Activated naive CD8-positive, alpha-beta T cell treated with anti-CD3 and anti-CD28 coated beads, Interleukin-2, amount 50 U/mL, for 16 hours (primary cell): ENCODE measurements at places on chromosomes 1 and 21.

DNA sequence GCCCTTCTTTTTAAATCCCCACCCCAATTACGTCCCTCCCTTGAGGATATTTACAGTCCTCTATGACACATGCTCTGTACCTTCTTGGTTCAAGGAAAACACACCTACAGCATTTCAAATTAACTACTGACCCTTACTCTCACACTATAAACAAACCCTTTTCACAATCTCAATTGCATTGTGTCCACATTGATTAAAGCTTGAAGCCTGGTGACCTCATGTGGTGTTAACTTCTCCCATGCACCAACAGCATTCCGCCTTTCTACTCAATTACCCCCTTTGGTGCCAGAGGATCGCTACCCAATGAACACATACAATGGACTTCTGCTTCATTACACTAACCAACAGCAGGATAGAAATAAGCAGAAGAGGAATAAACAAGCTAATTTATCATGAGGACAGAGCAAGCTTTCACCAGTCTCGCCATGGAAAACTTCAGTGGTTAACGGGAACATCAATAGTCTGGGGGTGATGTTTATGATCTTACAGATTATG lies 15.2 kb downstream of the WLS start:
- DNase-seq: no peak

DNA sequence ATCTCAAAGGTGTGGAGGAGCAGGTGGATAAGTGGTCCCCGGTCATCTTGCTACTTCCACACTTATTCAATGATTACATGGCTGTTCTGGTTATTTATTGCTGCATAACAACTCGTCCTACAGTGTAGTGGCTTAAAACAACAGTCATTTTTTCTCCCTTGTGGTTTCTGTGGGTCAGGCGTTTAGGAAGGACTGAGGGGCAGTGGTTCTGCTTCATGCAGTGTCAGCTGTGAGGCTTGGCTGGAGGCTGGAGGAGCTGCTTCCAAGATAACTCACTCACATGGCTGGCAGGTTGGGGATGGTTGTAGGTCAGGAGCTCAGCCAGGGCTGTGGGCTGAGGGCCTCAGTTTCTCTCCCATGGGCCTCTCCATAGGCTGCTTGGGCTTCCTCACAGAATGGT lies 5.9 kb upstream of the SLC6A17 start:
- no peak for DNase-seq

- DNase-seq: no peak
These were observed 82.5 kb downstream of the C4BPA start for GRCh38 chr1:207186503-207186902.

GRCh38 chr1:54302951-54303843 lies 103.0 kb downstream of the SSBP3 start:
- no peak for DNase-seq

- DNase-seq: no peak
These were observed 46.6 kb upstream of the DUSP10 start for GRCh38 chr1:221788466-221788865.

DNA sequence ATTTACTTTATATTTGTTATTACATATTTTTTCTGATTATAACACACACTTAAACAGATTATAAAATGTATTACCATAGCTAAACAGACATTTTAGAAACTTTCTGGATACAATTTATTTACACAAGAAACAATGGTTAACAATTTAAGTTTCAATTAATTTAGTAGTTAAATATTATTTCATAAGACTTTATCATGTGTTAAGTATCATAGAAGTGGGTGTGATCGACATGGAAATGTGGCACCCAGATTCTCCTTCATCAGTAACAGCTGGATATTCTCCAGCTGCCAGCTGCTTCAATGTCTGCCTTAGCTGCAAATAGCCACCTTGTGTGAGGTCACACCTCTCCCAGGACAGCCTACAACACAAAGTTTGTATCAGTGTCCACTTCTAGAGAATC lies 97.8 kb downstream of the KCNT2 start:
- no peak for DNase-seq

DNA sequence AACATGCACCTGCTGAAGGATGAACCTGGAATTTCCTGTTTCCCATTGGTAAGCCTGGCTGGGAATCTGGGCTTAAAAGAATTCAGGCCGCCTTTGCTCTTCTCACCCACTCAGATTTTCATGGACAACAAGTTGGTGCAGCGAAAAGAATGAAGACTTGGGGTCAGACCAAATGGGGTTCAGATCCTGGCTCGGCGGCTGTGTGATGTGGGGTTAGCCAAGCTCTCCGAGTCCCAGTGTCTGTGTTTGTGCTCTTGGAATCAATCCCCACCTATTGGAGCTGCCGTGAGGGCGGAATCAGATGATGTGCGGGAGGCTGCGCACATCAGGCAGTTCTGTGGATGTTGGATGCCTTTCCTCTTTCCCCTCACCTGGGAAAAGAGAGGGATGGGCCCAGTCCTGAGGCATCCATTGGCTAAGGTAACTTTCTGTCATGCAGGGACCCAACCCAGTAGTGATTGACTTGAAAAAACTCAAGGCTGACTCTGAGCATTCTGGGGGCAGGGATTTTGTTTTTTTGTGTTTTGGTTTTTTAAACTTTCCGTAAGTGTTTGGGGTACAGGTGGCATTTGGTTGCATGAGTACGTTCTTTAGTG lies 228.3 kb downstream of the KAZN start:
- DNase-seq: no peak

DNA sequence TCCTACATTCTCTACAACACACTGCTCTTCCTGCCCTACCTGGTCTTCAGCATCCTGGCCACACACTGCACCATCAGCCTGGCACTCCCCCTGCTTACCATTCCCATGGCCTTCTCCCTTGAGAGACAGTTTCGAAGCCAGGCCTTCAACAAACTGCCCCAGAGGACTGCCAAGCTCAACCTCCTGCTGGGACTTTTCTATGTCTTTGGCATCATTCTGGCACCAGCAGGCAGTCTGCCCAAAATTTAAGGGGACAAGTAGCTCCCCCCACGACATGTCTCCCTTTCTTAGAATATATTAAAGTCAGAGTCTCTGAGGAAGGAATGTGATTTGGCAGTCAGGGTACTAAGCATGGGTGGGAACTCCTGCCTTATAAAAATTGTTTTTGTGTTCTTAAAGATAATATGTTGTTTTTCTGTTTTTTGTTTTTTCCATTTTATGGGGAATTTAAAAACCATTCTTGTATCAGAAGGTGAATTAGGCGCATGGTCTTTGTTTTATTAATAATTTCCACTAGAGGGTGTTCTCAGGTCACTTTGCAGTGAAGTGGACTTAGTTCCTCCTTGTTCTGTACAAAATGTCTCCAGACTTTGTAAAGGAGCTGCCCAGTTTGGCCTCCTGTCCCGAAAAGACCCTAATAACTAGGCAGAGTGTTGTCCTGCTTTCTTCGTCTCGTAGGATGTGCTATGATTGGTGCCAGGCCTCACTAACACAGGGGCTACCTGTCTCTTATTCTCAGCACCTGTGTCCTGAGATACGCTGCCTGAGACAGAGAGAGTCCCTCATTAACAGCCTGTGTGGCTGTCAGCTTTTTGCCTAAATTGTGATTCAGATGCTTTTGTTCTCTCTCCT lies 13.1 kb downstream of the UBIAD1 start:
- no peak for DNase-seq

DNA sequence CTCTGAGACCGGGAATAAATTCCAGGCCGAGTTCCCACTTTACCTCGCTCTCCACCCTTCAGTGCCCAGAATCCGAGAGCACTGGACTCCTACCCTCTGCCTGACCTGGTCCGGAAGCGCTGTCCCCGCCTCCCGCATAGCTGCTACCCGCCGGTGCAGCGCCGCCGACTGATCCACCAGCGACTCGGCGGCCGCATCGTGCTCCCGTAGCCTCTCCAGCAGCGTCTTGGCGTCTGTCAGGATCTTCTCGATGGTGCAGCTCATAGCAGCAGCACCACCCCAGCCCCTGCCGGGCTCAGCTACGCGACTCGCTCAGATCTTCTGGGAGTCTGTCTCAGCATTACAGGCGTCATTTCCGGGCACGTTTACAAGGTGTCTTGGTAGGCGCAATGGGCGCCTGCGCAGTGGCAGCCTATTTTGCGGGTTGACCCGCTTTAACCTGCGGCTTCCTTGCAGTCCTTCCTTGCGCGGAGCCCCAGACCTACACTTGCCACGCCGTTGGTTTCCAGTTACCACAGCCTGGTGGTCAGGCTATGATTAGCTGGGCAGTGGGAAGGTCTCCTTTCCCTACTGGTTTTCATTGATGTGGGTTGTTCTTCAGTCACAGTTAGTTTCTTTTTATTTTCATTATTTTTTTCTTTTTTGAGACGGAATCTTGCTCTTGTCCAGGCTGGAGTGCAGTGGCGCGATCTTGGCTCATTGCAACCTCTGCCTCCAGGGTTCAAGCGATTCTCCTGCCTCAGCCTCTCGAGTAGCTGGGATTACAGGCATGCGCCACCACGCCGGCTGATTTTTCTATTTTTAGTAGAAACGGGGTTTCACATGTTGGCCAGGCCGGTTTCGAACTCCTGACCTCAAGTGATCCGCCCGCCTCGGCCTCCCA lies at the start of gene SIKE1:
Gene SIKE1 (minus strand): TSS at position 342 of the 883 bp plus-strand sequence. CDS start 78 bp downstream, at position 264.
- DNase-seq: peak; percentile 80

GRCh38 chr1:169491845-169492281 lies 6.1 kb upstream of the SLC19A2 start:
- DNase-seq: no peak

DNA sequence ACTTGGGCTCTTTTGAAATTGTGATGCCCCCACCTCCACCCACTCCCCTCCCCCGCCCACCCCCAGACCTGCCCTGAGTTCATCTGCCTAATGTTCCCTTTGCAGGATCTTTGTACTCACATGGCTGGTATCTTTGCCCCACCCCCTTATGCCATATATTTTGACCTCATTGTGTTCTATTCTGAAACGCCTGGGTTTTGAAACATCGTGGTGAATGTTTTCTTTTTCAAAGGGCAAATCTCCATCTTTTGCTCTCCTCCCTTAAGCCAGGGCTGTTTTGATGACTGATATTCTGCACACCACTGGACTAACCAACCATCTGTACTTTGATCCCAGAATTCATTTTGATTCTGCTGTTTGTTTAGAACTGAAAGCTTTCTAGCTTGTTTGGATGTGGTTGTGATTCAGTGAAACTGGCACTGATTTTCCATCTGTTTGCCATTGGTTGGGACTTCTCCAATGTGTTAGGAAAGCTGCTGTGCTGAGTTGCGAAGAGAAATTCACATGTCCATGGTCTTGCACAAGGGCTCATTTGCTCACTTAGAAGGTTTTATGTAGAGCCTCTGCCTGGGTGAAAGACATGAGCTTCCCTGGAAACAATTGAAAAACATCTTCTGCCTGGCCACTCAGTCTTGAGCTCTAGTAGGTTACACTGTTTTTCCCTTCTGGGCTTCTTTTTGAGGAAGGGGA lies 16.5 kb downstream of the SMAP2 start:
- DNase-seq: no peak

GRCh38 chr1:155160128-155160527 lies 13.0 kb downstream of the KRTCAP2 start:
- no peak for DNase-seq

DNA sequence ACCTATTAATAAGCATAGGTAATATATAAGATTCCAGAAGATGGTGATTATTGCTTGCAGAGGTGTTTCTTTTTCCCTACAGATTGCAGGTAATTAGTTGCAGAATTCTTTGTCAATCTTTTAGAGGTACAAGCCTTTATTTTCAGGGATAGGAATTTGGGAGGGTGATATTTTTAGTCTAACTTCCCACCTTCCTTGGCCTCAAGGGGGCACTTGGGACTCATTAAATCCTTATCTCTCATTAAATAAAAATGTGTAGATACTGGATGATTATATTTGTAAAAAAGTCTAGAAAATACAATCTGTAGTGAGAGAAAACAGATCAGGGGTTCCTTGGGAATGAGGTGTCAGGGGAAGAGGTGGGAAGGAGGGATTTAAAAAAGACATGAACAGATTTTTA lies 179.2 kb downstream of the PATJ start:
- no peak for DNase-seq

DNA sequence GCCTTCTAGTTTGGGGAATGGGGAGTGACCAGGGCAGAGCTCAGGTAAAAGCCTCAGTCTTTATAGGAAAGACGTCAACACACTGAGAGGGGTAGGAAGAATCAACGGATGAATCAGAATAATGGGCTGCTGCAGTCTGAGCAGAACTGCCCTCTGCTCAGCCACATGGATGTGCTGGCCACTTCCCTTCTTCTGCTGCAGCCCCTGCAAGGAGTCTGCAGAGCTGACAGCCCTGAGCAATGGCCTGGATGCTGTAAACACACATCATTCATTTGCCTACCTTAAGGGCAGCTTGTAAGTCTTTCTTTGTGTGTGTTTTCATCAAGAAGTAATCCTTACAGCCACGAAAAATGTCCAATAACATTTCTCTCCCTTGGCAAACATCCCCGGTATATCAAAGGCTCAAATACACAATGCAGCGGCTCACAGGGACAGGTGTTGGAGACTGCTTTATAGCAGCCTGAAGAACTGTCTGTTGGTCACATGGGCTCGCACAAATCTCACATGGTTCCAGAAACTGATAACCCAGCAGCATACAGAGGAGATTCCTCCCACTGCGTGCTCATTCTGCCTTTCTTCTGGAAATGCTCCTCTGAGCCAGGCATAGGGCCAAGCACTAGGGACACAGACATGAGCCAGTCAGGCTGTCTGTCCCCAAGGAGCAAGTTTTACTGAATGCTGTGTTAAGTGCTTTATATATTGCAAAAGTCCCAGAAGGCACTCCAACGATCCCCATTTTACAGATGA lies 110.1 kb downstream of the HMGB4 start:
- no peak for DNase-seq

- no peak for DNase-seq
These were observed 7.9 kb upstream of the NBPF1 start for GRCh38 chr1:16621300-16621658.

DNA sequence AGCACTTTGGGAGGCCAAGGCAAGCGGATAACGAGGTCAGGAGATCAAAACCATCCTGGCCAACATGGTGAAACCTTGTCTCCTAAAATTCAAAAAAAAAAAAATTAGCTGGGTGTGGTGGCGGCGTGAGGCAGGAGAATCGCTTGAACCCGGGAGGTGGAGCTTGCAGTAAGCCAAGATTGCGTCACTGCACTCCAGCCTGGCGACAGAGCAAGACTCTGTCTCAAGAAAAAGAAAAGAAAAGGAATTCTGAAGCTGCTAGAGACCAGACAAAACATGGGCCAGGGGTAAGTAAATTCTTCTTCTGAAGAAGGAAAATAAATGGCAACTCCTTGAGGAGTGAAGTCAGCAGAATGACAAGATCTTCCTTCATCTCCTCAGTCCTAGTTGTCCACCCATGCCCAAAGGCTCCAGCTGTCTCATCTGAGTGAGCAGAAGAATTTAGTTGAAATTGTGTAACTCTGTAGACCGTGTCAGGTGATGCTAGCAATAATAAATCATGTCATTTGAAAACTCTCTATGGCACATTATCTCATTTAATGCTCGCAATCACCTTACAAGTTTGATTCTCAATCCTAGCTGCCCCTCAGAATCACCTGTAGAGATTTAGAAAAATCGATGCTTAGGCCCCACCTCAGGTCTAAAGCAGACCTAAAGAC lies 14.3 kb downstream of the PDZK1 start:
- no peak for DNase-seq

DNA sequence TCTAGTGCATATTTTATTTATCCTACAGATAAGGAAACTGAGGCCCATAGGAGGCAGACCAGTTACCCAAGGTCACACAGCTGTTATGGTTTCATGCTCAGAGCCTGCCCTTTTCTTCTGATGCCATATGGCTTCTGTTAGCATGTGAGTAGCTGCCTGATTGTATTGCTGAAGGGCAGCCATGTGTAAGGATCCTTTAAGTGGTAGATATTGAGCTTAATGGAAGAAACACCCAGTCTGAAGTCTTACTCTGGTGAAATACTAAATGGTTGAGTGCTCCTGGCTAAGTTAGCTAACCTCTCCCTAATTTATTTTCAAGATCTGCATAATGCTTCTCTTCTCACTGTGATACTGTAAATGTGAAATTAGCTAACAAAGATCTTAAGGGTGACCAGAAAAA lies 30.9 kb downstream of the ADAMTS5 start:
- DNase-seq: no peak

- DNase-seq: no peak
These were observed 5.1 kb upstream of the TMCO4 start for GRCh38 chr1:19804831-19805251.
